ENCODE measurements at places on chromosomes 6 and 20. TPM values are rescaled to one million over a fixed set of nuclear protein-coding genes. Genes with fewer than 3 reads are reported as not detected.
A peak's percentile ranks its signal among the peaks of the same experiment; 100 is the strongest.

DNA sequence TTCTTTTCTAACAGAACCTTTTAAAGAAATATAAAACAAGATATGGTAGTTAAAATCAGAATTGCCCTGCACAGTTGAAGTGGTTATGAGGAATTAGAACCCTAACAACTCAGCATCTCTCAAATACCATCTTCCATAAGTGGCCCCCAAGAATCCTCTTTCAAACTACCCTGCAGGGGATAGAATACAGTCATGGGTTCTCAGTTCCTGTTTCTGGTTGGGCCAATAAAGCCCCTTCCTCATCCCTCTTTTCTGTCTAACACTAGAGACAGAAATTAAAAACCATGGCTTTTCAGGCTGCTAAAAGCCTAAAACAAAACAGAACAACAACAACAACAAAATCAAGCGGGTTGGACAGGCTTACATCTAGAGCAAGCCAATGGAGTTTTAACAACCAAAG is 6.7 kb upstream of the LCA5 start:
- no peak for DNase-seq

- peak; percentile 54 for DNase-seq
Observed at GRCh38 chr20:45919542-45920399, 7.8 kb upstream of the PLTP start.

DNA sequence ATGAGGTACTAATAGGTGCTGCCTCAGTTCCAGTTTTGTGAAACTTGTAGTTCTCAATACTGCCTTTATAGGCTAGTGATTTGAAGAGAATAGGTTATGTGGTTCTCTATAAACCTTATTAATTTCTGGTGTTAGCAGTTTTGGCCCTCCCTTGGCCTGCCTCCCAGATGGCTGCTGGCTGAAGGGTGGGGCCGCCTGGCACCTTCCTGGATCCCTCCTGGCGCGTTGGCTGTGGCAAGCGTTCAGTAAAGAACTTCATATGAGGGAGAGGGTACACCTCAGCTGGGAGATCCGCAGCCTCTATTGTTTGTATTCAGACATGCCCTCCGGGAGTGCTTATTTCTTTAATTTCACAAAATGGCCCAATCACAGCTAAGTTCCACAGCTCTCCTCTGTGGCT is 51.9 kb downstream of the FAM120B start:
- DNase-seq: no peak

Gene COL19A1
- total RNA-seq: 0.56 TPM

GRCh38 chr20:39607141-39607540 is 645.0 kb downstream of the DHX35 start:
- DNase-seq: no peak

DNA sequence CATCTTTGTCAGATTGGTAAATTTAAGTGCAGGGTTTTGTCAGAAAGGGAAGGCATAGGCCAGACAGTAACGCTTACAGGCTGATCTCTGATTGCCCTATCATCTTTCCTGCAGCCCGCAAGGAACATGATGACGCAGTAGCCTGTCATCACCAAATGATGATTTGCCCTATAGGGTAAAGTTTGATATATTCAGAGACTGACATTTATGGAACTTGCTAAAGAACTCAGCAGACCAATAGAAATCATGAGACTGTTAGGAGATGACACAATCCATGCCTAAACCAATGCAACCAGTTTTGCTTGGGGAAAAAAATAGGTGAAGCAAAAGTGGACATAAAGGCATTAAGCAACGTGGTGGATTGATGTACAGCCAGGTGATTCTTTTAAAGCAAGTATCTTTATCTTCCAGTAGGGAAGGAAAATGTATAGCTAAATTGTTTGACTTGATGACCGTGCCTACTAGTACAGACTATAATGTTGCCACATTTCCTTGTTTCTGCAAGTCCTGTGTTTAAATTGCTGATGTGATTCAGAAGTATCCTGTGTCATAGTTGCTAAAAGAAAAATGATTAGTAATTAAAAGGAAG is 2.4 kb downstream of the NUS1 start:
- DNase-seq: no peak

Gene E2F1
- total RNA-seq: 23.3 TPM

DNA sequence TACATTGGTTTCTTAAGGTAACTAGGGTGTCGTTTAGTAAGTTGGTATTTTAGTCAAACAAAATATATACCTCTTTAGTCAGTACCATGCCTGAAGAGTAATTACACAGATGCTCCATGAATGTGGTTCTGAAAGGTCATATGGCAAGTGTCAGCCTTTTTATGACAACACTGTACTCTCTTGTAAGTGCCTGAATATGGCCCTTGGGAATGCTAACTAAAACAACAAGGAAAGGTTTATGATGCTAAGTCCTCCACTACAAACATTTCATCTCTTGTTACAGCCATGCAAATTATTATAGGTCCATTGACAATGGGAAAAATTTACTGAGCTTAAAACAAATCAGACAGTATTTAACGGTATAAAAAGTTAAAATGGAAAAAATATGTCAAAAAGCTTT is 39.0 kb upstream of the SUPT3H start:
- no peak for DNase-seq

Gene C20orf144
- total RNA-seq: not detected

DNA sequence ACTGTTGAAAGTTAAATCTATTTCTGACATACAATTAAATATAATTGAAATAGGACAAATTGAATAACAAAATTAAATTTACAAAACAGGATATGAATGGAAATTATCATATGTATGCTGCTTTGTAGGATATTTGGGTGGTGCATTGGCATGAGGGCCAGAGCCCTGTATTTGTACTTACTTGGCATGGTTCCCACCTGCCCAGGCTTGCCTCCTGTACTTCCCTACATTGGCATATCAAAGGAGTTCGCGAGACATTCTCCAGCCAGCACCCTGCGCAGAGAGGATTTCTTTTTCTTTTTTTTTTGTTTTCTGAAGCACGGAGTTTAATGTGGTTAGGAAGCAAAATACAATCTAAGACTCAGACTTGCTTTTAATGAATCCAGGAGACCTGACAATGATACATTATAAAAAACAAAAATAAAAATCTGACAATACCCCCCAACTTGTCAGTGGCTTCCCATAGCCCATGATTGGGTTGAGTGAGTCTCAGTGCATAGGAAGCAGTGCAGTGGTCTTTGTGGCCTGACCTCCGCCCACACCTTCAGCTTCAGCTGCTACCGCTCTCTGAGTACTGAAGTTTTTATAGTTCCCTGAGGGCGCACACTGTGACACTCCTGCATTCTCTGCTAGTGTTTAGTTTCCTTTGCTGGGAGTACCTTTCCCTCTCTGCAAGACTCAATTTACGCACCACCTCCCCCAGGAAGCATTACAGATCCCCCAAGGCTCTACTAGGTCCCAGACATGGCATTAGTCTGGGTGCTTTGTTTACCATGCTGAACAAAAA is 440.8 kb downstream of the UTRN start:
- DNase-seq: no peak

DNA sequence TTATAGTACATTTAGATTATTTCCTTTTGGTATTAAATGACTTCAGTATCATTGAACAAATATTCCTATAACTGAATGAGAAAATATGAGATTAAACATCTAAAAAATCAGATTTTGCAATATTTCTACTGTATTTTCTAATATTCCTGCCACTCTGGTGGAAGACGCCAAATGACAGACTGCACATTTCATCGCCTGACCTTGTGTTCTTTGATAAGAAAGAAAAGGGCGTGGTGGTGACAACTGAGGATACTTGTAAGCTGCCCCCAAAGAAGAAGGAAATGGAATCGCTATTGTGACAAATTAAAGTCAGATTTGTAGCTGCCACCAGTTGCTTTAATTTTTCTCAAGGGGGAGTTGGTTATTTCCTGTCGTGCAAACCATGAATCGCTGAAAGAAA is 131.3 kb downstream of the MTFR2 start:
- no peak for DNase-seq

DNA sequence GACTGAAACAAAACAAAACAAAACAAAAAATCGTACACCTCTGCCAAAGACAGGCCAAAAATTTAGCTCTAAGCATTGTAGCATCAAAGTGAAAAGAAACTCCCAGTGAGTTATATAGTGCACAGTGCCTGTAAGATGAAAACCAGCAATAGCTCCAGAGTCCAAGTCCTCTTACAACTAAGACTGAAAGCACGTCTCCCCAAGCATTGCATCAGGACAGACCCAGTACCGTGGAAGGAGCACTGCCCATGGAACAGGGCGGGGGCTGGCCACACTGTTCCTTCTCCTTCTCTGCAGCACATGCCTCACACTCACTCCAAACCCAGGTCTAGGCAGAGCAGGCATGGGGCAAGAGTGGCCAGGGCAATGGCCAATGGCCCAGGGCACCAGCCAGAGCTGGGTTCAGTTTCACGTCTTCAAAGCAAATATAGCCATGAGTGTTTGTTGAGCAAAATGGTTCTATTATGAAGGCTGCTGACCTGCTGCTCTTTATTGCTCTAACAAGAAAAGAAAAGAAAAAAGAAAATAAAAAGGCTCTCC is 72.2 kb upstream of the PBOV1 start:
- no peak for DNase-seq

DNA sequence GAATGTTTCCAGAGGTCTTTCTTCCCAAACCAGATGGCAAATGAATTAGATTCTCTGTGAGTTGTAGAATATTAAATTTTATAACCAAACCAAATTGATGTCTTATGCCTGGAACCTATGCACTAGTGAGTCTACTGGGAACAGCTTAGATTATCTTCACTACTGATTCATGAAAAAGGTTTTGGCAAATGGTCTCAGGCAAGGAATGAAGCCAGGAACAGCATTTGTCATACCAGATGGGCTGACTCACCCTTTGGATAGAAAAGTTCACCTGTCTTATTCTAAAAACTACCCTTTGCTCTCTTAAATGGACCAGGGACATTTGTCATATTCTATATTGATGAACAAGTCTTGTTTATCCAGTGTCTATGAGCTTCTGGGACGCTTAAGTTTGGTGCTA is 135.4 kb upstream of the ECI2 start:
- DNase-seq: no peak

DNA sequence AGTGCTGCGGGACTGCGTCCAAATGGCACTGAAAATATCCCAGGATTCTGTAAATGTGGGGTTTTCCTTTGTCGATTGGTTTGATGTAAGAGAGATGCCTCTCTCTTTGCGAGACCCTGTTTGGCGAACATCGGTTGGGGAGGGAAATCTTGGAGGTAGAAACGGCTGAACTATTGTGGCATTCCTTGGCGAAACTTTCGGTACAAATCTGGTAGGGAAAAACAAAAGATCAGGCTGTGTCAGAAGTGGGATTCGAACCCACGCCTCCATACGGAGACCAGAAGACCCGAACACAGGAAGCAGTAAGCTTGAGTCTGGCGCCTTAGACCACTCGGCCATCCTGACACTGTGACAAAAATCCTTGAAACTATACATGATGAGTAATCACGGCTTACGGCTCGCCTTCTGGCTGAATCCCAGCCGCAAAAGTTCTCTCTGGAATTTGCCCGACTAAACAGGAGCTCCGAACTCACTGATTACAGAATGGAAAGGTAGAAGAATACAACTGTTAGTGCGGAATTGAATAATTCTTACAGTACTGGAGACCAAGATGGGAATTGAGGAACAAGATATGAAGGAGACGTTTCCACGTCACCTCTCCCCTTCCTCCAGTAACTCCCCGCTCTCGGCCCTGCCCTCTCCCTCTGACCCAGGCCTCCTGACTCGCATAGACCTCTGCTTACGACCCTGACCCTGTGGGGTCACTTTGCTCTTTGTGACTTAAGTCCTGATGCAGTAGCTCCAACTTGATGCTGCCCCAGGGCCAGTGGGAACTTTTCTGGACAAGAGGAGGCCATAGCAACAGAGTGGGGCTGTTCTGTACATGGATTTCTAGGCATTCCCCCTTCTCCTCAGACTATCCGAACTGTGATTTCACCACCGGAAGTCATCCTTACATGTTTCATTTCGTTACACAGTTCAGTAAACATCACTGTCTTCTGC is 132.8 kb upstream of the ZNF184 start:
- DNase-seq: peak; percentile 26

- DNase-seq: no peak
Observed at GRCh38 chr20:57613481-57613921, 6.7 kb downstream of the ZBP1 start.

DNA sequence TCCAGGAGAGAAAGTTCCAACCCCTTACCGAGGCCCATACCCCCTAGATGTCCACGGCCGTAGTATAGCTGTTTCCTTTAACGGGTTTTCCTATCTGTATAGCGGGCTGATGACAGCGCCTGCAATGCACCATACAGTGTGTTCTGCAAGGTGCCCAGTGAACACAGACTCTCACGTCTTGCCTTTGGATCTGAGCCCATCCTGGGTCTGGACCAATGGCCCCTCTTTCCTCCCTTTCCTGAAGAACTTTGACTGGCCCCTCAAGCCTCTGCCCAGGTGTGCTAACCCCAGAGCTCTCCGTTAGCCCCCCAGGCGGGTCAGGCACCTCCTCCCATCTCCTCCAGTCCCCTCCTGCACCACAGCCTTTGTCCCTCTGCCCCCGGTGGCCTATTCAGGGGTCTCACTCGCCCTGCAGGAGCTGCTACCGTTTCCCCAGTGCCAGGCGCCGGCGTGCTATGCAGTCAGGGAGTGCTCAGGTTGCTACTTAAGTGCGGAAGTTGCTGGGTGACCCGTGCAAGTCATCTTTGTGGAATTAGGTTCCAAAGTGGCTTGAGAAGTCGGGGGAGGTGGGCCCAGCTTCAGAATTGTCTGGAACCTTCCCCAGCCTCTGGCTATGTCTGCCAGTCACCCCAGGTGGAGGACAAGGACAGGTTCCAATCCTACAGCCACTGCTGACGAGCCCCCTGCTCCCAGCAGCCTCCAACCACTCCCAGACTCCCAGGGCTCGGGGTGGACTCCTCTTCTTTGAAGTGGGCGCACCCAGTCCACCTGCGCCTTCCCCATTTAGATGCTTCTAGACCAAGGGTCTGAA is 35.0 kb upstream of the ZBP1 start:
- DNase-seq: peak; percentile 16

GRCh38 chr20:3032624-3033023 is 10.8 kb upstream of the GNRH2 start:
- DNase-seq: no peak

GRCh38 chr6:16397623-16398022 is 159.2 kb downstream of the GMPR start:
- DNase-seq: no peak

GRCh38 chr6:45115696-45116095 is 212.4 kb upstream of the RUNX2 start:
- no peak for DNase-seq

- DNase-seq: peak; percentile 75
Observed at GRCh38 chr6:114108119-114109002, 137.4 kb upstream of the HDAC2 start.

DNA sequence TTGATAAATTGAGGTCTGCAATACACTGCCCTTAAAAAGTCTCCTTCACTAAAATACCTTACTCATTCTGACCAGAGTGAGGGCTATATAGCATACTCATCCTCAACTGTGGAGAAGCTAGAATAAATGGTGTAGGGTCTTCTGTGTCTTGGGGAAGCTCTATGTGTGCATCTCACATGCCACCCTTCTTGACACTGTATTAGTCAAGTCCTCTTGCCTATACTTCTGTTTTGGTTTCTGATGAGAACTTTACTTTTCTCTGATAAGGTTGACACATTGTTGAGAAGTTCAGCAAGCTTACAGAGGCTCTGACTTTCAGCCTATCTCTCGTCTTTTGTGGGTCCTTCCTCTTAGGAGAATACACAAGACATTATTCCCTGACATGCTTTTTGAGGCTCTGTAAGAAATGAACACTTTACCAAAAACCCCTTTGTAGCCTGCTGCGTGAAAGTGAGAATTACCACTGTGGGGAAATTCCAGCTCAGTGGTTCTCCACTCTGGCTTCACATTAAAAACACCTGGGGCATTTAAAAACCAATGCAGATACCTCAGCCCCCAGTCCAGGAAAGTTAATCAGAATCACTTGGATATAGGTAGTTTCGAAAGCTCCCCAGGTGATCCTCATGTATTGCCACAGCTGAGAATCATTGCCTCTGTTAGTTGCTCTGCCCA is 372.1 kb upstream of the HS3ST5 start:
- no peak for DNase-seq

Gene HLA-DOA
- 1.6 TPM for total RNA-seq

Data from colonic mucosa (tissue), 4 donors.